IMR-90 (cell line): ENCODE measurements at places on chromosomes 1 and 21. TPM values are rescaled to one million over a fixed set of nuclear protein-coding genes. Genes with fewer than 3 reads are reported as not detected.

- peak overlapping the region; percentile 96 for H3K27ac ChIP-seq
- H3K27me3 ChIP-seq: no peaks in the 10 kb centered on the region
- H3K36me3 ChIP-seq: no peaks in the 10 kb centered on the region
- peaks cover 23% of the 10 kb centered on the region for H3K4me1 ChIP-seq
- no peak overlapping the region for H3K4me3 ChIP-seq
- peak; percentile 99 for DNase-seq
These were observed 94.7 kb downstream of the SIK1 start for GRCh38 chr21:43331962-43332828.

DNA sequence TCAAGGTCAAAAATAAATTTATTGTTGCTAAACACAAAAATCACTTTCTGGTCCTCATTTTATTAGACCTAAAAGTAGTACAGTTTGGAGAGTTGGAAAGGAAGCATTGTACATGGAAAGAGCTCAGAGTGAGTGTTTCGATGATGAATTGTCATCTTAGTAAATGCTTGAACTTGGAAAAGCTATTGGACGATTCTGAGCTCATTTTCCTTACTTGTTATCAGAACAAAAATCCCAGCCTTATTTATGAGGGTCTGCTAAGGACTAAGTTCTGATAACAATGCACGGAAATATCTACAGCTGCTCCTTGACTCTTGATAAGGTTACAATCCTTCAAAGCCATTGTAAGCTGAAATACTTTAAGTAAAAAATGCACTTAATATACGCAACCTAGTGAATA is 710.0 kb upstream of the PTBP2 start:
- no peaks in the 10 kb centered on the region for H3K36me3 ChIP-seq
- no peak overlapping the region for H3K27ac ChIP-seq
- DNase-seq: no peak

KCNN3 gene
- not detected in 2 replicates for total RNA-seq

KRTAP11-1 gene
- total RNA-seq: not detected in 2 replicates

DNA sequence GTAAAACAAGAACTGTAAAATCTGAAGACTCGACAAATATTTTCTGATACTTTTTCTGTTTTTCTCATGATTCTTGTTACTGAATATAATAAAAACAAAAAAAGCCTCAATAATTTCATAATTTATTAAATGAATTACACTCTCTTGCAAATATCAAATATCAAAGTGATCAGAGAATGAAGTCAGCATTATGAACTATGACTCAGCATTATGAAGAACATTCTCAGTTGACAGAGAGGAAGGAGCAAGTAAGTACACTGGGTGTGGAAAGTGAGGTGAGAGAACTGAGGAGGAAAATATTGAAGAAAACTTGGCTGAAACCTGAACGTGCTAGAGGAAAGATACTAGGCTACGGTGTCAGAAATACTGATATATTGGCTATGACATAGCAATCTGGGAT is 529.5 kb downstream of the KCNT2 start:
- no peak overlapping the region for H3K4me3 ChIP-seq
- no peaks in the 10 kb centered on the region for H3K36me3 ChIP-seq
- H3K27me3 ChIP-seq: no peaks in the 10 kb centered on the region
- peak; percentile 18 for DNase-seq
- no peak overlapping the region for H3K27ac ChIP-seq

GJA5 gene
- not detected in 2 replicates for total RNA-seq

KLF17 gene
- 0.28 and 0.36 TPM in 2 replicates for total RNA-seq

FAM72D gene
- total RNA-seq: 0.72 and 0.83 TPM in 2 replicates

DNA sequence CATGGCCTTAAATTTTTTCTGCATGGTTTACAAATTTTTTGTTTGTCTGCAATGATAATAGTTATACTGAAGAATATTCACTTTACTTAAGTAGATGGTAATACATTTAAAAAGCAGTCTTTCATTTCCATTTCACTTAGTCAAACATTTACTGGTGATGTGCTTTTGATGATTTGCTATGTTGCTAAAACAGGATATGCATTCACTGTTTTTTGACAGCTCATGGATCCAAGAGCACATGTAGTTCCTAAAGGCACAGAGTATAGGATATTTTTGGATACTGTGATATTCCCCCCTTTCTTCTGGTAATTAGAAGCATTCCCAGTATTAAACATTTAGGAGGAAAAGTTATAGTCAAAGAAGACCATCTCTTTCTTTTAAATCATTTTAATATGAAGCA is 45.9 kb downstream of the RAP1A start:
- no peak overlapping the region for H3K4me3 ChIP-seq
- no peak for DNase-seq
- H3K27ac ChIP-seq: no peak overlapping the region

DNA sequence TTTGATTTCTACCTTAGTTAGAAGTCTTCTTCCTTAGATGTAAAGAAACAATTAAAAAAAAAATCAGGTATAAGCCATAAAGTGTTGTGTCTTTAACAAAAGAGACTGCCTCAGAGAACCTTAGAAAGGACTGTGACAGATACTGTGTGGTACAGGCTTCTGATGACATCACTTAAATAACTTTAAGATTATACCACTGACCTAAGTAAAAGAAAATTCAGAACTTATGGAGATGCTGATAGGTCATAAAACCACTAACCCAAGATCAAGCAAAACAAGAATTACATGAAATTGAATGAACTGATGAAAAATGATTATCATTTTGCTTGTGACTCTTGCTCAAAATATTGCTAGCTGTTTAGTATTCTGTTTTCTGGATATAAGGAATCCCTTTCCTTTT is 220.8 kb downstream of the NRIP1 start:
- H3K36me3 ChIP-seq: no peaks in the 10 kb centered on the region
- H3K4me3 ChIP-seq: no peak overlapping the region
- peak; percentile 53 for DNase-seq
- no peak overlapping the region for H3K27ac ChIP-seq
- H3K4me1 ChIP-seq: 0 out of 2 replicates have a peak, but pooled peaks cover 2% of the 10 kb centered on the region
